ENCODE measurements at places on chromosomes 6 and 20.

GRCh38 chr20:37968841-37969401, 64.3 kb downstream of the TTI1 start:
- DNase-seq = no peak

DNA sequence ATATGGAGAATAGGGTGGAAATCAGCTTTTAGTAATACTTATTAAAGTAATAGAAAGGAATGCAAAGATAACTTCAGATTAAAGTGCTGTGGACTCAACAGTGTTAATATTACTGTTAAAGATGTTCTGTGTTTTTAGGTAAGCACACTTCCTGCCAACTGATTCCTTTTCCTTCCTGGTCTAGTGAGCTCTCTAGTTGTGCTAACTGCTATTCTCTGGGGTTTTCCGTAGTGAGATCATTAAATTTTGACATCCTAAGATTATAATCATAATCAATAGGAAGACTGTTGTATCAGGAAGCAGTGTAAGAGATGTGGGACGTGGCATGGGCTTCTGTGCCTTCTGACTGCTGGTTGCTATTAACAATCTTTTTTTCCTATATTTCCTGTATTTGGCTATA, 1.2 kb upstream of the TMEM217 start:
- no peak for DNase-seq

DNA sequence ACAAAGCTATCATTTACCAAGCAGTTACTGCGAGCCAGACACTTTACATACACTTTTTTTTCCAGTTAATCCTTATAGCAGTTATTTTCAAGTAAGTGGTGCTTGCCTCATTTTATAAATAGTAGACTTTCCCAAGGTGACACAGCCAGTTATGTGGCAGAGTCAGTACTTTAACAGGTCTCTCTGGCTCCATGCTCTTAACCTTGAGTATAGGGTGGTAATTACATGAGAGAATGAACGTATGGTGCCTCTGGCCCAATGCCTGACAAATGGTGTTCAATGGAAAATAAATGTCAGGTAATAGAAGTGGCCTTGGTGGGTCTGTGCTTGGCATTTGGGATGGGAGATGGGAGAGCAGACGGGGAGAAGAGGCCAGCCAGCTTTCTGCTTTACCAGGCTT, 316.3 kb downstream of the SLC35F1 start:
- DNase-seq = no peak

- no peak for DNase-seq
Measured at GRCh38 chr6:108555399-108556052, 5.2 kb upstream of the FOXO3 start.

- DNase-seq = no peak
Measured at GRCh38 chr20:51936377-51936776, 134.1 kb upstream of the SALL4 start.

GRCh38 chr6:147192278-147192911, 11.8 kb upstream of the STXBP5 start:
- no peak for DNase-seq

DNA sequence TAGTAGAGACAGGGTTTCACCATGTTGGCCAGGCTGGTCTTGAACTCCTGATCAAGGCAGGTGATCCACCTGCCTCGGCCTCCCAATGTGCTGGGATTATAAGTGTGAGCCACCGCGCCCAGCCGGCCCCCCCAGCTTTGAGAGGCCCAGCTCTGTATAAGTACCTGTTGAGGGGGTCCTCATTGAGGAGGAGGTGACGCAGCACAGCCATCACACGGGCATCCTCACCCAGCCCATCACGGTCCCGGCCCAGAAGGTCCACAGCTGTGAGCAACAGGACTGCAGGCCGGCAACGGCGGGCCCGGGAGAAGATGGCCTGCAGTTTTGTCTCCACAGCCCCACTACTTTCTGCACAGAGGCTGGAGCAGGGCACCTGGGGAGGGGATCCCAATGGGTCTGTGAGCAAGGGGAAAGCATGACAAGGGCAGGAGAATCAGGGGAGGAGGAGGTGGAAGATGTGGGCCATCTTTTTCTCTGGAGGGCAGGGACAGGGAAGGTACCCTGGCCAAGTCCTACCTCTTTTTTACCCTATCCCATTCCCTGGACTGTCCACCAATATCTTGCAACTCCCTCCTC, 7.7 kb downstream of the GNMT start:
- no peak for DNase-seq

DNA sequence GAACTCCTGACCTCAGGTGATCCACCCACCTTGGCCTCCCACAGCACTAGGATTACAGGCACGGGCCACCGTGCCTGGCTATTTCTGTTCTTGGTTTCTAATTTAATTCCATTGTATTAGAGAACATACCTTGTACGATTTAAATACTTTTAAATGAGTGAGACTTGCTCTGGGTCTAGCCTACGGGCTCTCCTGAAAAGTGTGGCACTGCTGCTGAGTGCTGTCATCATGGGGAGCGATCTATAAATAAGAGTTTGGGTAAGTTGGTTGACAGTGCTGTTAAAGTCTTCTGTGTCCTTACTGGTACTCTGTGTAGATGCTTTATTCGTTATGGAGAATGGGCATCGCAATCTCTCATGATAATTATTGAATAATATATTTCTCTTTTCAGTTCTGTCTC, 35.0 kb upstream of the BHLHE23 start:
- DNase-seq = no peak

DNA sequence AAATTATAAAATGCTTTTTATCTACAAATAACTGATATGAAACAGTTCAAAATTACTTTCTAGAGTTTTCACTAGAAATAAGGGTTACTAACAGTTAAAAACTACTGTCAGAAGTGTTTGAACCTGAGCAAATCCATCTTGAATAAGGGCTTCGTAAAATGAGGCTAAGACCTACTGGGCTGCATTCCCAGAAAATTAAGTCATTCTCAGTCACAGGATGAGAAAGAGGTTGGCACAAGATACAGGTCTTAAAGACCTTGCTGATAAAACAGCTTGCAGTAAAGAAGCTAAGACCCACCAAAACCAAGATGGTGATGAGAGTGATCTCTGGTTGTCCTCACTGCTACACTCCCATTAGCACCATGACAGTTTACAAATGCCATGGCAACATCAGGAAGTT, 93.7 kb downstream of the PLG start:
- no peak for DNase-seq

- DNase-seq = no peak
Measured at GRCh38 chr6:16653226-16653625, 108.0 kb downstream of the ATXN1 start.

Data from stimulated activated CD4-positive, alpha-beta T cell treated with anti-CD3 and anti-CD28 coated beads, Interleukin-1b, Interleukin-23, amount 100 ng/mL, for 1 hour (primary cell).